ENCODE measurements at places on chromosomes 2 and 18.

DNA sequence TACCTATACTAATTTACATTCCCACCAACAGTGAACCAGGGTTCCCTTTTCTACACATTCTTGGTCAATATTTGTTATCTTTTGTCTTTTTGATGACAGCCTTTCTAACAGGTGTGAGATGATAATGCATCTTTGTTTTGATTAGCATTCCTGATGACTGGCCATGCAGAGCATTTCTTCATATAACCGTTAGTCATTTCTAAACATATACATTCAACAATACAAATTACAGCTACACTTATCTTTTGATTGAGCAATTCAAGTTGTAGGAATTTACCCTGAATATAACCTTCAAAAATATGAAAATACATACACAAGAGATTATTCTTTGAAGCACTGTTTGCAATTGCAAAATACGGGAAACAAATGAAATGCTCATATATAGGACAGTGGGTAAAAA lies 94.9 kb downstream of the TMEM131 start:
- DNase-seq, result no peak

DNA sequence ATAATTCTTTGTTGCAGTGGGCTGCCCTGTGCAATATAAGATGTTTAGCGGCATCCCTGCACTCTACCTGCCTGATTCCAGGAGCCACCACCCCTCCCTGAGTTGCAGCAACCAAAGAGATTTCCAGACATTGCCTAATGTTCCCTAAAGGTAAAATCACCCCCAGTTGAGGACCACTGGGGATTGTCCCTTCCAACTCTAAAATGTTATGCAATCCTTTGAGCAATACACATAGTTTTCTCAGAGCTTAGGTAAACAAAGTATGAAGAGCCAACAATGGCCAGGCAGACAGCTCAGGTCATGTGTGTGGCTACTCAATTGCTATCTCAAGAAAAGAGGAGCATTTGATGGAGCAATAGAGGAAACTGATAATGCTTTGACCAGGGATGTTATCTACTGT lies 87.0 kb downstream of the XDH start:
- no peak for DNase-seq

- no peak for DNase-seq
These were observed 18.0 kb downstream of the HJURP start for GRCh38 chr2:233836359-233836758.

DNA sequence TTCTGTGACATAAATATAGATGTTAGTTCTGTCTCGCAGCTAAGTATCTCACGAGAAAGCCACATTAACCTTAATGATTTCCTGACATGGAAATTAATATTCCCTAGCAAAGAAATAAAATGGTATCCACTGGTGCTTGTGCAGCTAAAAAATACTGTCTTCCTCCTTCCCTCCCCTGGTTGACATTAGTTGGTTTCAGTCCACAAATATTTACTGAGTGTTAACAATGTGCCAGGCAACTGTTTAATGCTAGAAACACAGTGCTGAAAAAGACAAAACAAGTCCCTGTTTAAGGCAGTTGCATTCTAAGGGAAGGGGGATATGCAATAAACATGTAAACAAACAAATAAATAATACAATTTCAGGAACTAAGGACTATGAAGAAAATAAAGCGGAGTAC lies 44.2 kb upstream of the VPS54 start:
- DNase-seq, result no peak

- DNase-seq, result no peak
These were observed 398.9 kb downstream of the FBXO15 start for GRCh38 chr18:73748731-73749130.

- no peak for DNase-seq
These were observed 329.1 kb downstream of the SETBP1 start for GRCh38 chr18:45009756-45010155.

DNA sequence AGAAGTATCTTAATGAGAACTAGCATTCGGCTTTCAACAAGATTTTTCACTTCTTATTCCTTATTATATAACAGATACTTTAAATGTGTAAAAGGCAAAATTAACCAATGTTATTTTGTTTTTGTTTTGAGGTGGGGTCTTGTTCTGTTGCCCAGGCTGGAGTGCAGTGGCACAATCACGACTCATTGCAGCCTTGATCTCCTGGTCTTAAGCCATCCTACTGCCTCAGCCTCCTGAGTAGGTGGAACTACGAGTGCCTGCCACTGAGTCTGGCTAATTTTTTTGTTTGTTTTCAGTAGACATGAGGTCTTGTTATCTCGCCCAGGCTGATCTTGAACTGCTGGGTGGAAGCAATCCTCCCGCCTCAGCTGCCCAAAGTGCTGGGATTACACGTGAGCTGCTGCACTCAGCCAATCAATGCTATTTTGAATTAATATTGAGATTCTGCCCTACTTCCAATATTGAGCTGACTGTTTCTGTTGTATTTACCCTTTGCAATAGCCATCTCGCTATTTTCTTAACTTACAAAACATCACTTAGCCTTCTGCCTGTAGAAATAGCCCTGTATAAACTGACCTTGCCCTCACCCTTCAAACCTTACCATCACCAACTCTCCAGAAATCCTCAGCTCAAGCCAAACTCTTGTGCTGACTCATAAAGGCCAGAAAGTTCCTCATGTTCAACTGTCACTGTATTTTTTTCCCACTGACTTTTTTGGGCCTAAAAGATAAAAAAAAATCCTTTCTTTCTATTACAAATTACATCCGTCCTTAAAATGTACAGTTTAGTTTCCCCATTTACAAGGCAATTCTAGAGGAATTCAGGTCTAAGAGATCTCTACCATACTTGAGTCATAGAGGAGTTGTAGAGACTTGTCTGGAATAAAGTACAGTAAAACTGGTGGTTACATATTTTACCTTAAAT lies 94.3 kb downstream of the OLA1 start:
- DNase-seq, result peak; percentile 57

DNA sequence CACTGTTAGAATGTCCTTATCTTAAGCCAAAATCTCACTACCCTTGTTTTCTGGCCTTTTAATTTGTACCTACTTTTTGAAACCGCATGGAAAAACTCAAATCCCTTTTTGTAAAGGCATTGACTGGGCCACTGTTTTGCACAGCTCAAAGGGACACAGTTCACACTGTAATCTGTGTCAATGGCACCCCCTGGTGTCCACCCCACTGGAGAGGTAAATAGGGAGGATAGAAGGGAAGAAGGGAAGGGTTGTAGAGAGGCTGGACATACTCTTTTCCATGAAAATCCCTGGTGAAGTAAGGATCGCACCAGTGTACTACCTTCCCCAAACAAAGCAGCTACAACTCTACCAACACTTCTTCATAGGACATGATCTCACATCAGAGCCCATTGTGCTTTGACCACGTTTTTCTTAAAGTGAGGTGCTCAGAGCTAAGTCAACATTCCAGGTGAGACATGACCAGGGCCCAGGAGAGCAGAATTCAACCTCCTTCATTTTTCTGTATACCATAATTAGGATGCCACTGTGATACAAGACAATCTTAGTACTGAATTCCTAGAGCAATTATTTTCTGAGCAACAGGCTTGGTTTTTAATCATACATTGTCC lies 92.4 kb upstream of the RMDN2 start:
- DNase-seq, result peak; percentile 79

GRCh38 chr18:12234451-12235190 lies 19.5 kb upstream of the CIDEA start:
- no peak for DNase-seq

- DNase-seq, result no peak
These were observed 103.2 kb downstream of the CTIF start for GRCh38 chr18:48641981-48642380.

- no peak for DNase-seq
These were observed 386.2 kb downstream of the SETBP1 start for GRCh38 chr18:45066886-45067285.

GRCh38 chr2:204468746-204469429 lies 76.4 kb upstream of the PARD3B start:
- DNase-seq, result peak; percentile 40
